ENCODE measurements at places on chromosomes 3 and 15. TPM values are rescaled to one million over a fixed set of nuclear protein-coding genes. Genes with fewer than 3 reads are reported as not detected.

DNA sequence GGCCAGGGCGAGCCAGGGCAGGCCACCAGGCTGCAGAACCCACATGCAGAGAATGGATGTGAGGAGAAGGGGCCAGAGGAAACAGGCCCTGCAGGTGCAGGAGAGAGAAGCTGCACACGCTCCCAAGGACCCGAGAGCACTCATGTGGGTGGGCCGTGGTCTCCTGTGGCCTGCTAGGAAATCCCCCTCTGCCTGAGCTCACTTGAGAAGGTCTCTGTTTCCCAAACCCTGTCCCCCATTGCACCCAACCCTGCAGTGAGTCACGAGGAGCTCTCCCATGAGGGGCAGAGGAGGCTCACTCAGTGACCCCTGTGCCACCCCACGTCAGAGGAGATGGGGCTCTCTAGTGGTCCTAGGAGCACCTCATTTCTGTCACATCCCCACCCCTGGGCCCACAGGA lies 111.1 kb downstream of the KLF13 start:
- DNase-seq, result no peak

GRCh38 chr3:123757281-123757940 lies 126.7 kb downstream of the MYLK start:
- DNase-seq, result peak; percentile 44

DNA sequence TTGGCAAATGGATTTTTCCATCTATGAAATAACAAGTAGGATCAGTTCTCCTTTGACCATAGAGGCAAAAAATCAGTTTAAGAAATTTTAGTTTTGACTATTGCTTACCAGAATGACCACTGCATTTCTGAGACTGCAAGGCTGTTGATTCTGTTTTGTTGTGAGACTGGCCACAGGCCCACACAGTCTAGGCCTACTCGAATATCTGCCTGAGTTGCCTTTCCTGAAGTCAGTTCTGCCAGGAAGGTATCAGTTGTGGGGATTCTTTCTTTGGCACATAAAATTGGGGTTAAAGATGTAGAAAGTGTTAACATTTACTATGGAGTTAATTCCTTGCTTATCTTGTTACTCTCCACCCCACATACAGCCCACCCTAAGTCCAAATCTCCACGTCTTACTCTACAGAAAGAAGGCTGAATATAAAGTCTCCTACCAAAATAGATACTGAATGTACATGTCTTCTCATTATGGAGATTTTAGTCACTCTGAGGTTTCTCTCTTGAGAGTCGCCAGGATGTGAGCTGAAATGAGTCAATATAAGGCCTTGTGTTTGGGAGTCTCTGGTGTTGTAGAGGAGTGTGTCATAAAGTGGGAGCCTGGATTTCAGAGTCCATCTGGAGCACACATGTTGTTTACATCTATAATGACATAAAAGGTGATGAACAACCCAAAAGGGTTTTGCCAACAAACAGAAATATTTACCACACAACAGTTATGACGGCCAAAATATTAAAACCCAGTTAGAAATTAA lies 45.0 kb upstream of the WWTR1 start:
- DNase-seq, result no peak

DNA sequence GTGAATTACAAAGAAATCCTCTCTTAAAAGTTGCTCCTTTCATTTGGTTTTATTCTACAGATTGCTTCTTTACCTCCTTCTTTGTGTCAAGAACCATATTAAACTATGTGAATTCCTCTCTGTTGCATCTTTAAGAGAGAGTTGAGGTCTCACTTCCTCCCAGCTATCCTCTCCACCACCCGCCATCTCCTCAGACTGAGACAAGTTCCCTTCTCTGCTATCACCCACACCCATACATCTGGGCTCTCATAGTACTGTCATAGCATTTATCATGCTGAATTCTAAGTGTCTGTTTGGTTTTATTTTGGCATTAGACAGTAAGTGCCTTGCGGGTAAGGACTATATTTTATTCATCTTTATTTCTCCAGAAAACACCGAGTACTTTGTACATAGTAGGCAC lies 54.2 kb downstream of the B3GALNT1 start:
- DNase-seq, result no peak

GRCh38 chr15:79930516-79930915 lies 33.7 kb upstream of the MTHFS start:
- no peak for DNase-seq

GRCh38 chr3:195855471-195856409 lies 44.0 kb upstream of the MUC4 start:
- DNase-seq, result no peak

CCR8 gene
- not detected for total RNA-seq

GRCh38 chr3:97970956-97971620 lies 1.1 kb downstream of the RIOX2 start:
- peak; percentile 79 for DNase-seq

DNA sequence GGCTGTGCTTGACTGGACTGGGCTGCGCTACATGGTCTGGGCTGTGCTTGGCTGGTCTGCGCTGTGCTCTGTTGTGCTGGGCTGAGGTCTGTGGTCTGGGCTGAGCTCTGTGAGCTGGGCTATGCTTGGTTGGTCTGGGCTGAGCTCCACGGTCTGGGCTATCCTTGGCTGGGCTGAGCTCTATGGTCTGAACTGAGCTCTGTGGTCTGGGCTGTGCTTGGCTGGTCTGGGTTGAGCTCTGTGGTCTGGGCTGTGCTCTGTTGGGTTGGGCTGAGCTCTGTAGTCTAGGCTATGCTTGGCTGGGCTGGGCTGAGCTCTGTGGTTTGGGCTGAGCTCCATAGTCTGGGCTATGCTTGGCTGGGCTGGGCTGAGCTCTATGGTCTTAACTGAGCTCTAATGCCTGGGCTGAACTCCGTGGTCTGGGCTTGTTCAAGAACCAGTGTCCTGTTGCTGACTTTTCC lies 92.0 kb downstream of the PLXNA1 start:
- DNase-seq, result peak; percentile 93

GRCh38 chr3:173826416-173826815 lies 428.9 kb downstream of the NLGN1 start:
- DNase-seq, result no peak

KY gene
- not detected for total RNA-seq

- no peak for DNase-seq
These were observed 62.0 kb downstream of the ZNF148 start for GRCh38 chr3:125313060-125313635.

DNA sequence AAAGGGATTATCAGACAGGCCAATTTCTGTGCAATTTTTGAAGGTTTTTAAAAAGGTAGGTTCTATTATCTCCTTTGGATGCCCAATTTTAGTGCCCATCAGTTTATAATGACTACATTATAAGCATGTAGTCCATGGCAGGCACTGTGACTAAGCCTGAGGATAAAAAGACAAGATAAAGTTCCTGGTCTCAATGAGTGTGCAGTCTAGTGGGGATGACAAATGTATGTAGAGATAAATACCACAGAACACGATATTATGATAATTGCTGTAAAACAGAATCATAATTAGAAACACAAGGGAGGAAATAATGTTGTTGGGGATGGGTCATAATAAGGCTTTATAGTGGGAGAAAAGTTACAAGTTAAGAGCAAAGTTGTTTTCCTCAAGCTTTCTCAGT lies 163.1 kb downstream of the ZNF385D start:
- no peak for DNase-seq

DNA sequence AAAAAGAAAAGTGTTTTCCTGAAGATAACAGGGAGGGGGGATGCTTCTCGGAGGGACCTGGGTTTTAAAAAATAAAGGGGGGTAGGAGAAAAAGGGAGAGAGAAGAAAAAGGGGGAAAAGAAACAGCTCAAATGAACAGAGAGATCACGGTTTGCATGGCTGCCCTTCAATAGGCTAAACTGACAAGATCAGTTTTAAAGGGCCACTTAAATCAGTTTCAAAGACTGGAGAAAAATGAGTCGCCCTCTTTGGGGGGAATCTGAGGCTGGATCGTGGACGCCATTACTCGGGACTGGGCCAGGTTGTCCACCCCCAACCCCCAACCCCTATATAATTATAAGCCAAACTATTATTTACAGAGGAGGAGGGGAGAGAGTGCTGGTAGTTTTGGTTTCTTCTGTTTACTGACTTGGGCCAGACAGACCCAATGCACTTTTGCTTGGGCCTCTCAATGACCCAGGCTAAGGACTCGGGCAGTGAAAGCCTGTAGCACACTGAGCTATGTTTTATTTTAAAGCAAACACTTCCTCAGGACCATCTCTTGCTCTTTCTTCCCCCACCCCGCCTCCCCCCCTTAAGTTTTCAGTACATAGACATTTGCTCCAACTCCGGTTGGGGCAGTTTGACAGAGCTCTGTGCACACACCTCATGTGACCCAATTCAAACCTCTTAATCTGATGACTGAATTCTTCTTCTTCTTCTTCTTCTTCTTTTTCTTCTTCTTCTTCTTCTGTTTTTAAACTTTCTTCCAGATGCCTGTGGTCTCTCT lies 6.3 kb downstream of the NR2F2 start:
- no peak for DNase-seq

DNA sequence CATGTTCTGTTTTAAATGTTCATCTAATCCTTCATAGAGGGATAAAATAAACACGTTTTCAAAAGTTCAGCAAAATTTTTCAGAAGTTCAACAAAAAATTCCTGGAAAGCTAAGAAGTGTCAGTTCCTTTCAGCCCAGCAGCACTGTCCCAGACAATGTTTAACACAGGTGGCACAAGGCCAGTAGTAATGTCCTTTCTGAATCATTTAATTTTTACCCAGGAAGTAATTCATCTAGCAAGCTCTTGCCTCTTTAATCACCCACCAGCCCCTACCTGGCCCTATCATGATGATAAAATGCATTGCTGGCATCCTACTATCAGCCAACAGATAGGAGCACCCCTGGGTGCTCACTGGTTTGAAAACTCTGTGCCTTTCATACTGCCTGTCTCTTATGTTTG lies 627.1 kb upstream of the ADAMTS9 start:
- no peak for DNase-seq

OIP5 gene
- 7.7 TPM for total RNA-seq

GRCh38 chr3:188060840-188061544 lies 93.0 kb upstream of the LPP start:
- peak; percentile 89 for DNase-seq

DNA sequence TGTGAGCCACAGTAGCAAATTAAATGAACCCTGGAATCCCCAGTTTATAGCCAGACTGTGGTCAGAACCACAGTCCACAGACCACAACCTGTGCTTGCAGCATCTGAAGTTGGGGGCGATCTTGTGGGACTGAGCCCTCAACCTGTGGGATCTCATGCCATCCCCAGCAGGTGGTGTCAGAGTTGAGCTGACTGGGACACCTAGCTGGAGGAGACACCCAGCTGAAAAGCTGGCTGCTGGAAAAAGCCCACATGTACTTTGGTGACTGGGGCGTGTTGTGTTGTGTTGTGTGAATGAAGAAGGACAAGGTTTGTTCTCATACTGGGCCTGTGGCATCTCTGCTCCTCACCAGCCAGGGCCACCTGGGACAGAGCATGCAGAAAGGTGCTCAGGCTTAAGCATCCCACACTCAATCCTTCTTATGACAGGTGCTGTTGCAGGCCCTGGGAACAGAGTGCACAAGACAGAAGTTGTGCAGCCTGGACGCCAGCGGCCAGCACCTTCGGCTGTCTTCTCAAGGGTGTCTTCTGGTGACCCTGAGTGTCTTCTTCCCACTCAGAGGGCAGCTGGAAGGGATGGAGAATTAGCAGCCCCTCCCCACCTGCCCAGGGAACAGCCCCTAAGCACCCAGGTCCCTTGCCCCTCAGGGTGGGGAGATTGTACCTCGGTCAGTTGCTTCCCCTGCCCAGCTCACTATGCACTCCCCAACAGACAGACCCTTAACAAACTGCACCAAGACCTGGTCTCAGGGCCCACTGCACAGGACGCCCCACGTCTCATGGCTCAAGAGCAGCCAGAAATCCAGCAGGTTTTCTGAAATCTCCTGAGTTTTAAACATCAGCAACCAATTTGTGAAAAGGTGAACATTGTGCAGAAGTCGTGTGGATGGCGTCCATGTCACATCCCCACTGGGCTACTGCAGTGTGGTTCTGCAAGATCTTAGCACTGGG lies 2.2 kb upstream of the UROC1 start:
- DNase-seq, result no peak

NANOGP8 gene
- not detected for total RNA-seq

GRCh38 chr3:107227091-107227490 lies 150.1 kb upstream of the CCDC54 start:
- DNase-seq, result no peak

IP6K2 gene
- 104 TPM for total RNA-seq

DNA sequence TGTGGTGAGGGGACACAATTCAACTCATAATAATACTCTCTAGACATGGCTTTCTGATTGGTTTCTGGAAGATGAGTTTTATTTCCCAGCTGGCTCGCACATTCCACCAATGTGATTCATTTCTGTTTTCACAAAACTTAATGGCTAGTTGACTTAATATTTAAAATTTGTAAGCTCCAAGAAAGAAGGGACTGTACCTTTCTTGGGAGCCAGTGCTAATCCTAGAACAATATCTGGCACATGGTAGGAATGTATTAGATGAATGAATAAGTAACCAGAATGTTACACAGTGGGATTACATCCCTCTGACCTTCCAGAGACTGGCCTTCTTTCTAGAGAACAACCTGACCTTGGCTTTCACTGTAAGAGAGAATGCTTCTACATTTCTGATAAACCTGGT lies 262.8 kb downstream of the RORA start:
- no peak for DNase-seq

- no peak for DNase-seq
These were observed 11.3 kb downstream of the TMEM266 start for GRCh38 chr15:76070921-76071635.

NR1I2 gene
- 3.8 TPM for total RNA-seq

DNA sequence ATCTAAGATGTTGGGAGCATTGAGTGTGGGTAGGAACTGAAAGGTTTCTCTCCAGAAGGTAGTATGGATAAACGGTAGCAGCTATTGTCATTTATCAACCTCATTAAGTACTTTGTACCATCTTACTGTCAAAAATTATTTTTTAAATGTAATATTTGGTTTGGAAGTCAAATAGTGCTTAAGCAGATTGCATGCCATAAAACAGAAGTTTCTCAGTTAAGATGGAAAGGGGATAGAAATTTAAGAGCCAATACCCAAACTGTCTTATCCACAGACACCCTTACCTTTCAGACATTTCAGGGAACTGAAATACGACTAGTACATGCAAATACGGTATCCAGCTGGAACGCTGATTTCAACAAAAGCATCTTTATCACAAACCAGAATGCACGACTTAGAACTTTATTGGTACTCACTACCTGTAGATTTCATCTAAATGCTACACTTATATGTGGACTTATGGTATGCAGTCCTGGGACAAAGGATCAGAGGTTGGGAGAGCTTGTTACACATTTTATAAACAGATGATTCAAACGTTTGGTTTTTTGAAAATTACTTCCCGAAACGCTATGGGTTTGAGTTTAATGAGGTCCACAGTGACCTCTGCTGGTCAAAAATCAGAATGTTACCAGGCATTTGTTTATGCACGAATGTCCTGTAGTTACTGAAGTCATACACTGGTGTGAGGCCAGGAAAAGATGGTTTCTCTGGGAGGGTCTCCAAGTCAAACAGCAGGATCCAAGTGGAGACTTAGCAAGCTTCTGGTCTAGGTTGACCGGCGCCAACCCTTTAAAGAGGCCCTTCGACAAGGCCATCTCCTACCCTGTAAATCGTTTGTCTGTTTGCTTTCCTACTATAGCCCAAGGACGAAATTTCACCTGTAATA lies 45.7 kb upstream of the DUT start:
- DNase-seq, result peak; percentile 85

Measured in Karpas-422 (cell line).